ENCODE measurements at places on chromosomes 16 and 17.
A peak's percentile ranks its signal among the peaks of the same experiment; 100 is the strongest.

GRCh38 chr17:34398990-34399389, 36.0 kb upstream of the CCL1 start:
- DNase-seq: no peak

DNA sequence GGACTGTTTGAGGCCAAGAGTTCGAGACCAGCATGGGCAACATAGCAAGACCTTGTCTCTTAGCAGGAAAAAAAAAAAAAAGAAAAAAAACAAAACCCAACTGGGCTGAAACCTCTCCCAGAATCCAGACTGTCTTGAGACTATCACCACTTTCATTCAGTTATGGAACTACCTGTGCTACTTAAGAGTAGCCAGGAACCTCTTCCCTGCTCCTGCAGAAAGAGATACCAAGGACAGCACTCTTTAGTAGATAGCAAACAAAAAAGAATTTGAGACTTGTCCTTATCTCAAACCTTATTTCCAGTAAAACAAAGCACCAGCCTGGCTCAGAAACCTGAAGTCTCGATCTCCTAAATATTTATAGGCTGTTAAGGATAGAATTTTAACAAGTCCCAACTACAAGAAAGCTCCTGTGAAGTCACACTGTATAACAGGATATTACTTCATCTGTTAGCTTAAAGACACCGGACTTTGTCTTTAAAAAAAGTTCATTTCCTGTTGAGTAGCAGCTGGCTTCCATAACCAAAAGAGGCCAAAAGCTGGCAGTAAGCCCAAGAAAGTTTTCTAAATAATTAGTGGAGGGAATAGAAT, 5.1 kb downstream of the CDR2 start:
- DNase-seq: peak; percentile 63

GRCh38 chr16:14241631-14242030, 170.5 kb downstream of the MRTFB start:
- DNase-seq: no peak

GRCh38 chr17:32345951-32346600, 3.9 kb upstream of the ZNF207 start:
- DNase-seq: no peak

GRCh38 chr16:80210787-80211186, 330.0 kb upstream of the DYNLRB2 start:
- no peak for DNase-seq

GRCh38 chr16:29306201-29306600, 100.3 kb downstream of the NPIPB11 start:
- DNase-seq: no peak

GRCh38 chr16:80997139-80997798, 9.4 kb downstream of the CMC2 start:
- no peak for DNase-seq

DNA sequence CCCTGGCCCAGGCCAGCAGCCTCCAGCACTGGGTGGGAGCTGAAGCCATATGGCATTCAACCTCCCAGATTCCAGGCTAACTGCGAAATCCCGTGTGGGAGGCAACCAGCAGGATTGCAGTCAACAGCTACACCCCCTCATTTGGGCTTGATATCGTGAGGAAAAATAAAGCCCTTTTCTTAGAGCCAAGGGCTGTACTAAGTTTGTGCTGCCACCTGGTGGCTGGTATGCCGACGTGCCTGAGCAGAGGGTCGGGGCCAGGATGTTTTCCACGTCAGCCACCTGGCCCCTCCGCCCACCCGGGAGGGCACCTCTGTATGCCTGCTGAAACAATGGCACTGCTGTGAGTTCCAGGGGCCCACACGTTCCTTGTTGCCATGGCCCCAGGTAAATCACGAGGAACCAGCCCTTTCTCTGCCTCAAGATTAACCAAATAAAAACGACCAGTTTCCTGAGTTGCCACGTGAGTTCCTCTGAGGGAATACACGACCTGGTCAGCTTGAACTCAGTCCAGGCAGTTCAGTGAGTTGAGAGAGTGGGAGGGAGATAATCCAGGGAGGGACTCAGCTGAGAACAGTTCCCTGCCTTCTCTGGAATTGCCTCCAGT, 9.0 kb downstream of the TMEM98 start:
- DNase-seq: peak; percentile 22

GRCh38 chr17:4407851-4408250, 25.9 kb upstream of the SPNS3 start:
- peak; percentile 68 for DNase-seq

DNA sequence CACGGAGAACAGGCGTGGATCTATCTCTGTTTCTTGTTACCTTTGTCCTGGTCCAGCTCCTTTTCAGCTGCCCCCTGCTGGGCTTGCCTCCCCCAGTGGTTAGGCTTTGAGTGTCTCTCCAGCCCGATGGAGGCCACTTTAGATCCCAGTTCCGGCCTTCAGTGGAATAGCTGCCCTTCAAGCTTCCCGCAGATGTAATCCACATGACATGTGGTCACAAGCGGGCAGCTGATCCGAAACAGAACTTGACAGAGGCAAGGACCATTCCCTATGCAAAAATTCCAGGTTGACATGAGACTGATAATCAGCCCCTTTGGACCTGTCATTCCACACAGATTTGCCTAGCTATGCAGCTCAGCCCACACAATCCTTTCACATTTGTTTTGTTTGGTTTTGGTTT, 40.6 kb upstream of the AQP8 start:
- DNase-seq: no peak

DNA sequence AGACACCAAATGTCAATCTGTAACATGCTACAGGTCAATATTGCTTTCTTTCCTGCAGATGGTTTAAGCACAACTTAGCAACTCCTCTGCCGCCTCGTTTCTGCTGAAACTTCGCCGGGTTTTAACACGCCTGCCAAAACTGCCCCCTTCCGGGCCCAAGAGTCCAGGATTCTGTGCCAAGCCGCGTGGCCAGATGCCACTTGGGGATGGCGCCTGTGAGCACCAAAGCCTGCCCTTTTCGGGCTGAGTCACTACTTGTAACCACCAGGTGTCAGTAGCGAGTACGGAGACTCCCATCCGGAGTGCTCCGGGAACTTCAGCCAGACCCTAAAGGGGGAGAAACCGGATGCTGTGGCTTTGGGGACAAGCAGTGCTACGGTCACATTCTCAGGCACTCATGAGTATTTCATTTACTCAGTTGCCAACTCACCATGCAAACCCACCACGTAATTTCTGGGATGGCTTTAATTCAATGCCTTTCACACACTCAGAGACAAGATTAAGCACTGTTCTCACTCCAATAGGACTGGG, 7.8 kb downstream of the PMP22 start:
- peak; percentile 85 for DNase-seq

GRCh38 chr17:58193641-58194255, 1.2 kb downstream of the EPX start:
- no peak for DNase-seq

GRCh38 chr16:85649411-85650134, 36.5 kb downstream of the GSE1 start:
- no peak for DNase-seq

DNA sequence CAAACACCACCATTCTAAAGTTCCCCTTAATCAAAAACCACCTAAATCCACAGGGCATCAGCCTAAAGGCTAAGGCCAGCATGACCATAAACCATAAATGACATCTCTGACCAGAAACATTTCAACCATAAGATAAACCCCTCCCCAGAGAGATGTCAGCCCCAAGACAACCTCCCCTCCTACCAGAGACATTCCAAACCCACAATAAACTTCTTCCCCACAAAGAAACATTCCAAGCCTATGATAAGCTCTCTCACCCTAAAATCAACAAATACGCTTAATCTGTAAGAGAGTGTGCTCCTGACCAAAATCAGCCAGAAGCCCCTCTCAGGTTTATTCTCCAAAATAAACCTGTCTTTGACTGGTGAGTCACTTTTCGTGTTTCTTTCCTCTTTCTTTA, 54.8 kb downstream of the SLFN5 start:
- DNase-seq: peak; percentile 71

GRCh38 chr16:21267298-21267697, 10.8 kb downstream of the CRYM start:
- DNase-seq: no peak

- DNase-seq: peak; percentile 62
Observed at GRCh38 chr17:42744283-42744805, 496 bp downstream of the EZH1 start.

DNA sequence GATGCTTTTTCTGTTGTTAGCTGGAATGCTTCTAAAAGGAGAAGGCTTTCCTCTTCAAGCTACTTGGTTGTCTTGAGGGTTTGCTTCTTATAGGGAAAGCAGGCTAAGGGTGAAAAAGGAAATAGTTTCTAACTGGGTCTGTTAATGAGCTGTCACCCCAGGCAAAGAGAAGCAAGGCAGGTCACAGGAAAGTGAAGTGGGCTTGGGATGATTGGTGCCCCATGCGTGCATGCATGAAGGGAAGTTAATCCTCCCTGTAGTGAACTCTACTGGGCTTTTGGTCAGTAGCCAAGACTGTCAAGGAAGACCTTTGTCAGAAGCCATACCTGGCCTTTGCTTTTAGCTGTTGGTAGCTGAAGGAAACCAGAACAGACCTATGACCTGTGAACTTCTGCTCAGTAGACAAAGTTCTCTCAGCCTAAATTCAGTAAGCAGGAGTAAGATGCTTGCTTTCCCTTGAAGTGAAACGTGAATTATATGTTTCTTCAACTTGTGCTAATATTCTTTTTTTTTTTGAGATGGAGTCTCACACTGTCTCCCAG, 16.5 kb downstream of the TENT4B start:
- DNase-seq: peak; percentile 31

GRCh38 chr16:78760611-78761010, 661.2 kb downstream of the WWOX start:
- no peak for DNase-seq

DNA sequence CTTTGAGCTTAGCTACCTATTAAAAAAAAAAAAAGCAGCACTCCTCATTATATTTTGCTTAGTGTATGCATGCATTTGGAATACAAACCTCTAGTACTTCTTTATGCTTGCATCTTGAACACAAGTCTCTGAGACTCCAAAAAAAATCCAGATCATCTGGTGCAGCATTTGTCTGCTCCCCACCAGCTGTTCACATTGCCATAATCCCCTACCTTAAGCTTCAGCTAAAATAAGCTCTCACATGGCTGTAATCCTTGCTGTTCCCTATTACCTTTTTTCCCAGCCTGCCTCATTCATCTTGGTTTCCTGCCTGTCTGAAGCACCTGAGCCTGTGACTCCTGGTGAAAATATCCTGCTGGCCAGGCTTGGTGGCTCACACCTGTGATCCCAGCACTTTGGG, 7.5 kb upstream of the NFATC2IP start:
- no peak for DNase-seq

- no peak for DNase-seq
Observed at GRCh38 chr16:62137996-62138395, 101.8 kb upstream of the CDH8 start.

GRCh38 chr16:4987580-4988374, 29.6 kb downstream of the SEC14L5 start:
- DNase-seq: no peak

DNA sequence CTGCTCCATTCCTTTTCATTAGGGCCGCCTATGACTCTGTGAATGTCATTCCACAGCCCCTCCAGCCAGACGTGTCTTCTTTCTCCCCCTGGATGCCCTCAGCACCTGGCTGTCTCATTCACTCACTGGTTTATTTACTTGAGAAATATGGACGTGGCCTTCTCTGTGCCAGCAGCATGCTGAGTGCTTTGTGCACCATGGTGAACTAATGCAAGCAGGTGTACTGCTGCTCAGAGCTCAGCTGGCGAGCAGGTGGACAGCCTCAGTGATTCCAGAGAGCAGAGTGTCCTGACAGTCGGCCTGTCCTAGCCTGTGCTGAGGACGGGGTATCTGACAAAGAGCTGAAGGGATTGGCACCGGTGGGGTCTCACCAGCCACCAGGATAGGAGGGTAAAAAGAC, 96.7 kb downstream of the GNAO1 start:
- no peak for DNase-seq

DNA sequence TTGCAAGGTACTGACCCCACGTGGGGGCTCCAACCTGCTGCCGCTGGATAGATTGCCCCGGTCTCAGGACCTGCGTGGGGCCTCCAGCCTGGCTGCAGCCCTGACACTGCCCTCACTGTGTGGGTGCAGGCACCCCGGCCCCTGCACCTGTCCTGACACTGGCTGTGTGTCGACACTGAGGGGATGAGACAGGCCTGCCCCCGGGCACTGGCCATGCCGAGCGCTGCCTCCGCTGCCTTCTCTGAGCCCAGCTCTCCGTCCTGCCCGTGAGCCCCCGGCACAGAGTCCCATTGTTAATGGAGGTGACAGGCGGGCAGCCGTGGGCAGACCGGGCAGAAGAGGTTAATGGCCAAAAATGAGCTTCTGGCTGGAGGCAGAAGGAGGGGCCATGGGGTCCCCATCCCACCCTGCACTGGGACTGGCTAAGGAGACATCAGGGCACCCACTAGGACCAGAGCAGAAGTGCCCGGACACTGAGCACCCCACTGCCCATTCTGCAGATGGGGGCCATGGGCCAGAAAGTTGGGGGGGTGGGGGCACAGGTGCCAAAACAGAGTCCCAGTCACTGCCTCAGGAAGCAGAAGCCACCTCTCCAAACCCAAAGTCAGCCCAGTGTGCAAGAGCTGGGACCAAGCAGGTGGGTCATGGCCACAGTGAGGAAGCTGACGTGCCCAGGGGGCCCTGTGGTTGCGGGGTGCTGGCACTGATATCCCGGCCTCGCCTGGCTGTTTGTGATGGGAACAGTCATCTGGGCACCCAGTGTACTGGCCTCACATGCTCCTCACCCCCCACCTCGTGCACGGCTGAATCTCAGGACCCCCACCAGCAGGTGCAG, 2.5 kb upstream of the PRR35 start:
- no peak for DNase-seq

DNA sequence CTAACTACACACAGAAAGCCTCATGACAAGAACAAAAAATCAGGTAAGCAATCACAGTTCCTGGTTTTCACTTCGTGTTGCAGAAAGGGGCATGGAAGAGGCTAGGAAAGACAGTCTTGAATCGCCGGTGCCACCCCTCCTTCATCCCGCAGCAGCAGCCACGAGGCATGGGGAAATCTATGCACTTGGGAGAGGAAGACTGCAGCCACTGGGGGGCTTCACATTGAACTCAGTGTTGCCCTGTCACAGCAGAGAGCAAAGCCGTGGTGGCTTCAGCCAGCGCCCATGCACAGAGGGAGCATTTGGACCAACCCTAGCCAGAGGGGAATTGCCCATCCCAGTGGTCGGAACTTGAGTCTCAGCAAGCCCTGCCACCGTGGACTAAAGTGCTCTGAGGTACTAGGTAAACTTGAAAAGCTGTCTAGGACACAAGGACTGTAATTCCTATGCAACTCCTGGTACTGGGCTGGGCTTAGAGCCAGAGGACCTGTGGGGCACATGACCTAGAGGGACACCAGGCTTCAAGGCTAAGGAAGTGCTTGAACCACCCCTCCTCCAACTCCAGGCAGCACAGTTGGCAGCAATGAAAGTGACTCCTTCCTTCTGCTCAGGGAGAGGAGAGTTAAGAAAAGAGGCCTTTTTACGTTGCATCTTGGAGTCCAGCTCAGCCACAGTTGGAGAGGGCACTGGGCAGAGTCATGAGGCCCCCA, 35.2 kb upstream of the ATP2C2 start:
- DNase-seq: peak; percentile 64

GRCh38 chr16:70473446-70474319, 19.3 kb downstream of the FCSK start:
- DNase-seq: no peak

- no peak for DNase-seq
Observed at GRCh38 chr16:65066651-65067050, 55.2 kb downstream of the CDH11 start.
